ENCODE measurements at places on chromosomes 4 and X.

DNA sequence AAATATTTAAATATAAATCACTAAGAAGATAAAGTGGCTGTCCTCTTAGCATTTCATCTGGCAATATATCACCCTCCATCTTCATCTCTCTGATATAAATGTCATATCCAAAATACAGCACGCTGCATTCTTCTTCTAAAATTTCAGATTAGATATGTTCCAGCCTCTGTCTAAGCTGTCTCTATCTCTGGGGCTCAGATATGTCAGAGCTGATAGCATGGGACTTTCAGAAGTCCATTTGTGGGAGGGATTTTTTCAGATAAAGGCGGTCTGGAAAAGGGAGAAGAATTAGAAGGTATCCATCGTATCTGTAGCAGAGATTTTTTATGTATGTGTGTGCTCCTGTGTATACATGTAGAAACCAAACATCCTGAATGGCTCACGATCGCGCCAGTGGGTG is 25.0 kb upstream of the CD38 start:
- DNase-seq = no peak

DNA sequence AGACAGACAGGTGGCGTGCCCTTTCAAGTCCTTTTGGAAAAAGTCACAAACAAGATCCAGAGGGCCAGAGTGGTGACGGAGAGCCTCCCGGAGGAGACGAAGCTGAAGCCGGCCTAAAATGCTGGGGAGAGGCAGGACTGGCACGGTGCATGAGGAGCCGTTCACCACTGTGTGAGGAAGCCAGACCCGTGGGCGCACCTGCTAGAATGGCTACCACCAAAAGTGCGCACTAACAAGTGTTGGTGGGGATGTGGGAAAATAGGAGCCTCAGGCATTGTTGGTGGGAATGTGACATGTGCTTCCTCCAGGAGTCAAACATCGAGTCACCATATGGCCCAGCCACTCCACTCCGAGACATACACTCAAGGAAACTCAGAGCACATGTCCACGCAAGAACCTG is 67.4 kb upstream of the HELT start:
- DNase-seq = no peak

DNA sequence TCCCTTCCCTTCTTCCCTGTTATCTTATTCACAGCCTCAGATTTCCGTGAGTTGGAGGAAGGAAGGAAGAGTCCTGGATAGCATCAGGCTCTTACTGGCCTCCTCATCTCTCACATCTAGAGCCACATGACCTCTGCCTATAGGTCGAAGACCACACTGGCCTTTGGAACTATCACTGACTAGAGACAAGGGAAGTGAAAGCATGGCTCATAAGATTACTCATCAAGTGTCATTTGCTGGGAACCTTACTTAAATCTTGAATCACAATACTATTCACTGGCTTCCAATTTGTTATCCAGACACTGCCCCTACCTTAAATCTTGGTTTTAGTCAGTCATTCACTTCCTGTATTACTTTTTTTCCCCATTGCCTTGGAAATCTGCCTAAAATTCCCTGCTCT is 61.6 kb upstream of the MTMR8 start:
- DNase-seq = no peak

DNA sequence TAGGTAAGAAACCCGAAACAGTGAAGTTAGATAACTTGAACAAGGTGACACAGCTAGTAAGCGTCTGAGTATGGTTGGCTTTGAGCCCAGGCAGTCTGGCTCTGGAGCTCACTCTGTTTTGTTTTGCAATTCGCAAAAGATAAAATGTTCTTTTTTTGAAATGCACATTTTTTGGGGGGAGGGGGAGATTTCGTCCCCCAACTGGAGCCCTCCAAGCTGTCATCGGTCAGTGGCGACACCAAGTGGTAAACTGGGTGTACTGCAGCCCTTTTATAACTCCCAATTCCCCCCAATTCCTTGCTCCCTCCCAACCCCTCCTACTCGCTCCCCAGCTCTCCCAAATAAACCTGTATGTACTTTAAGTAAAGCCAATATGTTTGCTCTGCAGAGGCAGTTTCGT is 2.8 kb upstream of the CLCN5 start:
- no peak for DNase-seq

DNA sequence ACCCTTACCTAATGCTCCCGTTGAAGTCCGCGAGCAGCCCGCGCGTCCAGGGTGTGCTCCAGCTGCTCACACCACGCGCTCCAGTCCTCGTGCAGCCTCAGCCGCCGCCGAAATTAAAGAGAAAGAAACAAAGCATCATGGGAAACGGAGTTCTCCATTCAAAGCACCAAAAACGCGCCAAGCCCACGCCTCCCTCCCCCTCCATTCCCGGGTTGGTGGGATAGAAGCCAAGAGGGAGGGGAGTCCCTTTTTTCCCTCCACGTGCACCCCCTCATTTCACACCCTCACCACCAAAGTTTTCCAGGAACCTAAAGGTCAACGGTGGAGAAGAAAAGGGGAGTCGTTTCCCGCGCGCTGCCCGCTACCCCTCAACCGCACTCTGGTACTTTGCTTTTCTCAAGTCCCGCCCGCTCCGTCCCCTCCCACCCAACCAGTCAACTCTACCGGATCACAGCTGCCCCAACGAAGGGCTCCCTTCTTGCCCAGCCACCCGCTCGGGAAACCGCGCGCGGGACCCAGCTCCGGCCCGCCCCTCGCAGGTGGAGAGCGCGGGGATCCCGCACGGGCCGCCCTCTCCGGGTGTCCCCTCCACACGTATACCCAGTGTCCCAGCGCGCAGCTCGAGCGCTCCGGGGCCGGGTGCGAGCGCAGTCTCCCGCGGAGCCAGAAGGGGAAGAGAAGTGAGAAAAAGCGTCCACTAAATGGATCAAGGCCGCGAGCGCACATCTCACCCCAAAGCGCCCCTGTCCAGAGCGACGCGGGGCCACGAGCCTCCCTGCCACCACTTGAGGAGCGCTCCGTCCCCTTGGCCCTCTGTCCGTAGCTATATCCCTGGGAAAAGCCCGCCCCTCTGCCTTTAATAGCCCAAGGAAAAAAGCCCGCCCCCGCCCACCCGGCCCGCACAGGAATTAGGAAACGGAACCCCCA is 65.1 kb upstream of the CCDC160 start:
- no peak for DNase-seq

- no peak for DNase-seq
Observed at GRCh38 chr4:149555146-149555545, 260.5 kb downstream of the IQCM start.

- no peak for DNase-seq
Observed at GRCh38 chrX:10634392-10635161, 14.2 kb upstream of the MID1 start.

DNA sequence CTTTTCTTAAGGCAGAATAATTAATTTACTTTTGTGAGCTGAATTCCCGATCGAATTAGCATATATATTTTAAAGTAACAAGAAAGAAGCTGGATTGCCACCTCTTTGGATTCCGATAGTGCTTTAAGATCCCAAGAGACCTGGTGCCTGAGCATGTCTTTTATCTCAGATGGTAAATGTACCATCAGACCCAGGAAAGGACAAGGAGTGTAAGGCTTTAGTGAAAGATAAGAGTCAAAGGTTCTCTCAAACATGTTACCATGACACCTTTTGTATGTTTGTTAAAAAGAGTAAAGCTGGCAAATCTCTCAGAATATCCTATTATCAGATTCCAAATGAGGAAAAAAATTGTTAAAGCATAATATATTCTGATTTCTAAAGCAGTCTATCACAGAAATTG is 198.8 kb downstream of the PPP3CA start:
- DNase-seq = no peak

DNA sequence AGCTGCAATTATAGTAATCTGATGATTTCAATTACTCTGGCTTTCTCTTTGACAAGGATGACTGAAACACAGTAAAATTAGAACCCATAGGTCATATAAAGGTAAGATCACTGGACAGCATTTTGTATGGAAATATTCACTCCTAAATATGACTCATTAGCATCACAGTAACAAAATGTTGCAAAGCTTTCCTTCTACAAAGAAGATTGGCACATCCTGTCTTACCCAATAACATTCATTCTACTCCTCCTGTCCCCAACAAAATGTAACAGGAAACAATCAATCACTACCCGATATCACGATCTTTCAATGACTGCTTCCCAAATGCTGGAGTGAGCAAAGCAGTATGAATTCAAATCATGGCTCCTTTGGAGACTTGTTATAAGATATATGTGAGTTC is 95.3 kb downstream of the FANCB start:
- DNase-seq = no peak

- DNase-seq = no peak
Observed at GRCh38 chr4:168218645-168219044, 99.9 kb downstream of the DDX60 start.

DNA sequence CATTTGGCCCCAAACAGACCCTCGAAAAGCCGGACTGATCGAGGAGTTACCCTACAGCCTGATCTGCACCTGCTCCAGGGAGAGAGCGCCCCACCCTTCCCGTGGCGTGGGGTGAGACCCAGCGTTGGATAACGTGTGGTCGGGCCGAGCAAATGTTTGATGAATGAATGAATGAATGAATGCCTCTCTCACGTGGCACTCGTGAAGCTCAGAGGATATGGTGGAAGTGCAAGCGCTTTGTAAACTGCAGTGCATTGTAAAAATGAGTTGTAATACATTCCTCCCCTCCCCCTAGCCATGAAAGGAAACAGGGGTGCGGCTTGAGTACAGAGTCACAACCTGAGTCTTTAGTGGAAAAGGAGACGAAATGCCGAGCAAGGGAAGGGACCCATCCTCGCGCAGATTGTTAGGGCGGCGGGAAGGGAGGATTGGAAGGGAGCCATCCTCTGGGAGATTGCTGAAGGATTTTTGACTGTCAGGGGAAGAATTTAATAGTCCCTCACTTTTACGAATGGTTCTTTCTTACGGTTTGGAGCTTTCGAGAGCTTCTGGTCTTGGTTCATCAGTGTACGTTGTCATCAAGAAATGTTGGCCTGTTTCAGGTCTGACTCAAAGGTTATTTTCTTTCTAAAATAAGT is 772 bp upstream of the FBXW7 start:
- DNase-seq = no peak

DNA sequence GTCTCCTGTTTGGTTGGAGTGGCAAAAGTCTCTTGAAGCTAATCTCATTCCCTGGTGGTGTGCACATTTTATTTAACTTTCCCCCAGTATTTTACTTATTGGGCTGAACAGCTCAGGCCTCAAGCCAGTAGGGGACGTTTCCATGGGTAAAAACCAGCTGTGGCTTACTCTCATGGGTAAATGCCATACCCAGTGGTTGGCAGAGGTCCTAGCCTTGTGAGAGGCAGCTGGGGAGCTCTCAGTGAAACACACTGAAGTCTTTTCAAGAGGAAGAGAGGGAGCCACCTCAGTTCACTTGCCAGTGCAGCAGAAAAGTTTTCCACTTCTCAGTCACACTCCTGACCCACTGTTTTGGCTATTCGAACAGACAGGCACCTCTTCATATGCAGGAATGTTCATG is 1964.2 kb downstream of the ARAP2 start:
- DNase-seq = no peak

DNA sequence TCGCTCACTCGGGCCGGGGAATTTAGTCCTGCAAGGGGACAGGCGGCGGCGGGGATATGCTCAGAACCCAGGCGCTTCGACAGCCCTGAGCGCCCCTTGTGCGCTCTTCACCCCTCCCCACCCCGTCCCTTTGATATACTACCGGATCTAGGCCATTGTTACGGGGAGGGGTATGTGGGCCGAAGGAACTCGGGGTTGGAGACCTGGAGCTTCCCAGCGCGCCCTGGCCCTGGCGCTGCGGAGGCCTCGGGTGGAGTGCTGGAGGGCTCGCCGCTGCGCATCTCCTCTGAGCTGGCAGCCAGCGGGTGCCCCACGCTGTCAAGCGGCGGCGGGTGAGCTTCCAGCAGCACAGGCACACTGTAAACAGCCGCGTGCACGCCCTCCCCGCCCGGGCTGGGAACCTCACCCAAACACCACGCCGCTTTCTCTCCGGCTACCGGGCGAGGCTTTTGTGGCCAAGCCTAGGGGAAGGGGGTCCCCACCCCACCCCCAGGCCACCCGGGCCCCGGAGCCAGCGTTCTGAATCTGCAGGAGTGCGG is 54.5 kb upstream of the BCOR start:
- no peak for DNase-seq

DNA sequence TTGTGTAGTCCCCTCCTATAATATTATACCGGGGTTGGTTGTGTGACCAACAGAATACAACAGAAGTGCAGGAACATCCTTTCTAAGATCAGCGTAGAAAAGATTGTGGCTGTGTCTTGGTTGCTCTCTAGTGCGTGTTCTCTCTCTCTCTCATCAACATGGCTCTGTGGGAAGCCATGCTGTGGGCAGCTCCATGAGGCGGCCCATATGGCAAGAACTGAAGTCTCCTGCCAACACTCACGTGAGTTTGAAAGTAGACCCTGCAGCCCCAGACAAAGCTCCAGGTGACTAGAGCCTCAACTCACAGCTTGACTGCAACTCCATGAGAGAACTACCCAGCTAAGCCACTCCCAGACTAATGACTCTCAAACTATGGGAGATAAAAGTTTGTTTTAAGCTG is 118.7 kb downstream of the TSPAN5 start:
- no peak for DNase-seq

DNA sequence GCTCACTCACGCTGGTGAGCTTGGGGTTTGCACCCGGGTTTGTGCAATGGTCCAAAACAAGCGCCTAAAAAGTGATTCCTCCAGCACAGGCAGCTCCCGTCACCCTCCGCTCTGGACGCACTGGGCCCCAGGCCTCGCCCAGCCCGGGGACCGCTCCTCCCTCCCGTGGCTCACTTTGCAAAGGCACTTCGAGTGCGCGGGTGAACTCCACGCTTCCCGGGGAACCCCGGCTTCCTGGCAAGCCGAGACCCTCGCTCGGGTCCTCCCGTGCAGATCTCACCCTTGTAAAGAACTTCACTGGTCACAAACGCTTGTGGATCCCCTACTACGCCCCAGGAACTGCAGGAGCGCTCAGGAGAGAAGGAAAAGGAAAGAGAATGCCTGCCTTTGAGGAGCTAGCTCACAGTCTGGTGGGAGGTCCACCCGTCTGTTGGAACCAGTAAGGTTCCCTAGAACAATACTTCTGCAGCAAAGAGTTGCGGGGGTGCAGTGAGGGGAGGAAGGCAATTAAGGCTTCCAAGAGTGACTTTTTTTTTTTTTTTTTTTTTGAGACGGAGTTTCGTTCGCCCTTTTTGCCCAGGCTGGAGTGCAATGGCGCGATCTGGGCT is at the start of gene CTPS2:
TSS of gene CTPS2 (minus strand) at position 122 of the 608 bp plus-strand sequence. CDS start 9,767 bp downstream, outside the sequence.
- DNase-seq = no peak

- no peak for DNase-seq
Observed at GRCh38 chrX:139158256-139158655, 372.3 kb upstream of the F9 start.

DNA sequence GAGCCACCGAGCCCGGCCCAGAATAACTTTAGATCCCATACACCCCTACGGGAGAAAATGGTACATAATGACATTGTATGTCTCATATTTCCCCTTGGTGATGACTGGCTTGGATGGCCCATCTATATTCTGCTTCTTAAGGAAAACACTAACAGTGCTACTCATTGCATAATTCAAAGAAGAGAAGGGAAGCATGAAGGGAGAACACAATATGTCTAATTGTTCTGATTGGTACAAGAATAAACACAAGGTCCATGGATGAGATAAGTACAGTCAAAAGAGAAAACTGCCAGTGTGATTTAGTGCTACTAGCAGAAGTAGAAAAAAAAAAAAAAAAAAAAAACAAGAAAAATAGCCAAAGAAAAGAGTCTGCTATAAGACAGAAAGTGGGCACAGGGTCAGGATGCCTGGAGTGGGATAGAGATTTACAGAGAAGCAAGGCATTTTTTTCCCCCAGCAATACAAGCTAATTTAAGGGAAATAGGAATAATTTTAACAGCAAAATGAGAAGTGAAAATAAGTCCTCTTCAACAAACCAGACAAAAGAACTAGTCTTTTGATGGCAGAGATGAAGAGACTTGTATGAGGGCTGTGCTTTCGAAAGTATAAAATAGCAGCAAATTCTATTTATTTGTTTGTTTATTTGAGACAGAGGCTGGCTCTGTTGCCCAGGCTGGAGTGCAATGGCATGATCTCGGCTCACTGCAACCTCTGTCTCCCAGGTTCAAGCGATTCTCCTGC is 96.5 kb upstream of the MAP3K15 start:
- no peak for DNase-seq

All from stimulated activated CD8-positive, alpha-beta memory T cell treated with anti-CD3 and anti-CD28 coated beads, Interleukin-15, amount 100 ng/mL, for 4 hours (primary cell).